ENCODE measurements at places on chromosomes 4 and X.

GRCh38 chrX:153499876-153500275, 5.1 kb downstream of the BGN start:
- DNase-seq: no peak

GRCh38 chr4:66562276-66562806, 892.1 kb upstream of the EPHA5 start:
- DNase-seq: no peak

DNA sequence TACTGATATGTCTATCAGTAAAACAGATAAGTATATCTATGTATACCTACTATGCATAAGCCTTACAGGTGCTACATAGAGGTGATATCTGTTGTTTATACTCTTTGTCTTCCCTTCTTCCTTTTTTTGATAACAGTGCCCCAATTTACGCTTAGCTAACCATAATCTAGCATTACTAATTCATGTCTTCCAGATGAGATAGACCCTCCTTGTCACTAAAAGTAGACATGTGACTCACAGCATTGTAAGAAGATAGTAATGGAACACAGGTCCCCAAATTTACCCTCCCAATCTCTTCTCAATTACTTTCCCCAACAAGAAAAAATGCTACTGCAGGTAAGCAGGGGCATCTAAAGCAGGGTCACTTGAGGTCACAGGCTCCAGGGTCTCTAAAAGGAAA, 7.9 kb upstream of the NFKB1 start:
- DNase-seq: no peak

DNA sequence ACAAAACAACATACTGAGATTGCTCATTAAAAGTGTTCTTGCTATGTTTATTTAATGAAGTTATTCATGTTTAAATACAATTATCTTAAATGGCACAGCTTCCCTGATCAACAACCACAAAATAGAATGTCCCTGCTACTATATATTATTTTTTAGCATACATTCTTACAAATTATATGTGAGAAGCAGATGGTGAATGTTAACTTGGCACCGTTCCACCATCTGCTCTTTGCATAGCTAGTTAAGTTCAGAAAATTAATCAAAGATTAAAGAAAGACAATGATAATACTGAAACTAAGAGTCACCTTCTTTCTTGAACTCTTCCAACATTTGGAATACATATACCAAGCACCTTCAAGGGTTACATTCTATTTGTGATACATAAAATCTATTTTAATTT, 94.2 kb downstream of the PPP3CA start:
- no peak for DNase-seq

DNA sequence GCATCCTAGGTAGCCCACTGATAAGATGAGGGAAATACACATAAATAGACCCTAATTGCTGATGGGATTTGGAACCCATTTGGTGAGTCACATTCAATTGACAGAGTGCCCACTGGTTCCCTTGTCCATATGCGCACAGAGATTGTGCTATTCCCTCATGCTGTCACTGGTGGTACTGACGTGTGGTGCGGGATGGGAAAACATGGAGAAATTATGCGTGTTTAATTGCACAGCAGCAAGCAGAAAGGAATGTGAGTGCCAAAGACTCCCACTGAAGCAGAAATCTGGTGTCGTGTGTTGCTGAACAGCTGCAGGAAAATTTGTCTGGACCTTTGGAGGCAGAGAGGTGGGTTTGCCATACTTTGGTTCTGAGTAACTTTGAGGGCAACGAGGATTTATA, 92.2 kb downstream of the NHSL2 start:
- no peak for DNase-seq

- DNase-seq: no peak
Observed at GRCh38 chr4:1336088-1336491, 10.9 kb upstream of the UVSSA start.

DNA sequence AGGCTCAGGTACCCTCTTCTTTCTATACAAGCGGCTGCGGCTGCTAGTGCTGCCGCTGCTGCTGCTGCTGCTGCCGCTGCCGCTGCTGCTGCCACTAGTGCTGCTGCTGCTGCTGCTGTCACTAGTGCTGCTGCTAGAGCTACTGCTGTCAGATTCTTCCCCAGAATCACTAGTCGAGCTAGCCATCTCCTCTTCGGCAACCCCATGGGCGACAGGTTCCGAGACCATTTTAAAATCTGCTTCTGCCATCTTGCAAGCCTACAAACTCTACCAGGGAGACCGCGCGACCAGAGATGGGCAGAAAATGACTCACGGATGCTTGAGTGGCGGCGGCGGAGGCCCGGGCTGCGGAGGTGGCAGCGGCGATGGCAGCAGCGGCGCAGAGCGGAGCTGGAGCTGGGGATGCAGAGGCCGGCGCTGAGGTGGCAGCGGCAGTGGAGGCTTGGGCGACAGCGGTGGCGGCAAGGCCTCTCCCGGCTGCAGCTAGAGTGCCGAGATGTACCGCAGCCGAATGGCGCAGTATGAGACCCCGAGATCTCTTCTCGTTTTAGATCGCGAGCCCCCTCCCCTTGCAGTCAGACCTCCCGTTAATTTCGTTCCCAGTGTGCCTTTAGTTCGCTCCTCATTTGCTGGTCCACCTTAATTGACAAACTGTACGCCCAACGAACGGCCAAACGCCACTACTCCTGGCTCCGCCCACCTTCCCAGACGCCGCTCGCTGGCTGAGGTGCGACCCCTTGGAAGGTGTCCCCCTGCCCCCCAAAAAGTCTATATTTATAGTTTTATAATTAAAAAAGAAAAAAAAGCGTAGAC, at the start of gene NAP1L3:
TSS of gene NAP1L3 (minus strand) at position 523 of the 813 bp plus-strand sequence. CDS start at position 249, 274 bp downstream.
- peak; percentile 75 for DNase-seq

- no peak for DNase-seq
Observed at GRCh38 chr4:54909961-54910360, 215.4 kb downstream of the KDR start.

DNA sequence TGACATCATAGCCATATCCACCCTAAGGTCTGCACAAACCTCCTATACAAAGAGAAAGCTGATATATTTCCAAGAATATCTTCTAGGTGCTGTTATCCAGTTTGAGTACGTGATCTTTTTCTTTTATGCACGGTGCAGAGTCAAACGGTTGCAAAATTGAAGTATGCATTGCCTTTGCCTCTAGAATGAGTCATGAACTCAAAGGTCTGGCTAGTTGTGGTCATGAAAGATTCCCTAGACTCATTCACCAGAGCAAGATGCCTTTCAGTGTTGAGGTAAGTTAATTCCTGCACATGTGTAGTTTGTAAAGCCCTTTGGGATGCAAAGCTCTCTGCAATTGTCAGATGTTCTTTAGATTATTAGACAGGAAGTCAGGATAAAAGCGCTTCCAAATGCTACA, 704.4 kb downstream of the PCDH19 start:
- no peak for DNase-seq

- no peak for DNase-seq
Observed at GRCh38 chr4:85423431-85423830, 51.5 kb upstream of the ARHGAP24 start.

GRCh38 chr4:77073106-77073809, 2.5 kb downstream of the CCNI start:
- DNase-seq: peak; percentile 25

DNA sequence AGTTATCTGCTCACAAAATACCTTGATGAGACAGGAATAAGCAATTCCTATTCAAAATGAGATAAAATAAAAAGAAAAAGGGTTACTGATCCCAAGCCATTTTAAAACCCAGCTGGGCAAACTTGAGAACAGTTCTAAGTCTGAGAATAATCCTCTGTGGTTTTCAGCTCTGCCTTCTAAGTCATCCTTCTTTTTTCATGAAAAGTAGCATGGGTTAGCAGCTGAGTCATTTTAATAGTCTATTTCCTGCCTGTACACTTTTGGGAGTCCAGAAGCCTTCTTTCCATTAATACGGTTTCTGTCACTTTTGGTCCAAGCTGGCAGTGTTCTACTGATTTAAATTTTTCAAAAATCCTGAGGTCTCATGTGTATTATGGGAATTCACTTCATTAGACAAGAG, 374.3 kb downstream of the IQCM start:
- DNase-seq: no peak

DNA sequence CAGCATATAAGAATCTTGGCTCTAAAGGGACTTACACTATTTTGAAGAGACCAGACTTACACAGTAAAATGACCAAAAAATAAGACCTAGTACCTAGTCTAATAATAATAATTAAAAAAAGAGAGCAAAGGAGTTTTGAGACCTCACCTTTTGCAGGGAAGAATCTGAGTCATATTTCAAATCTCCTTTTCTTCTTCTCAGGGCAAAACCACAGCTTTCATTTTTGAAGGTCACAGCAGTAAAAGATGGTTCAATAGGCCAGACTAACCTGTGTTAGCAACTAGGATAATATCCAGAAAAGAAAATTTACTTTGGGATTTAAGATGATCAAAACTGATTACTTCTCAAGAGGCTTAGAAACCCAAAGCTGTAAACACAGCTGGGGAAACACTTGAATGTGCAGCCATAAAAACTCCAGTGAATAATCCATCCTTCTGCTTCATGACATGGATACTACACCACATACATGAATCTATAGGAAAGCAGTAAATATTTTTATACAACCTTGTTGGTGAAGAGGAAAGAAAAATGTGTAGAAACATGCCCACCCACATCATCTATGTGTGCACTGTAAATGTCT, 25.9 kb upstream of the LNX1 start:
- no peak for DNase-seq

DNA sequence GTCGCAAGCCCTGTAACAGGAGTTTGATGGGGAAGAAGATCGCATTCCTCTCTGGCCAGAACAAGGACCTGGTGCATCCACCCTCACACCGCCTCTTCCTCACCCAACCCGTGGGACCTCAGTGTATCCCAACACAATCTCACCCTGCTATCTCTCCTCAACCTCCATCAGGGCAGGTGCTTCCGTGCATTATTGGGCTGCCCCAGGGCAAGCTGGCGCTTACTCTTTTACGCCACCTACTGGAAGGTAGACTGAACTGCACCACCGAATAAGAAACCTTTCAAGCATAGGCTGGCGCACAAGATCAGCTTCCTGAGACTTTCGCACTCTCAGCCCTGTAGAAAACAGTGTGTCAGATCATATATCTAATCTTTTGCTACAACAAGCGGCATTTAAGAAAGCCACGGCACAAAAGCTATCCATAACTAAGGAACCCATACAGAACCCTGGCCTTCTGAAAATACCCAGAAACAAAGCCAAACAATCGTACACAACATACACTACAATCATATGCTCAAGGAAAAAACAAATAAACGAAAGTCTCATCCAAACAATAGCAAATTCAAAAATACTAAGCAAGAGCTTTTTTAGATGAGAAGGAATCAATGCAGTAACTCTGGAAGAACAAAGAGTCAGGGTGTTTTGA, 209.3 kb downstream of the UGT8 start:
- DNase-seq: peak; percentile 50

- no peak for DNase-seq
Observed at GRCh38 chr4:151242305-151242704, 34.7 kb upstream of the PRSS48 start.

DNA sequence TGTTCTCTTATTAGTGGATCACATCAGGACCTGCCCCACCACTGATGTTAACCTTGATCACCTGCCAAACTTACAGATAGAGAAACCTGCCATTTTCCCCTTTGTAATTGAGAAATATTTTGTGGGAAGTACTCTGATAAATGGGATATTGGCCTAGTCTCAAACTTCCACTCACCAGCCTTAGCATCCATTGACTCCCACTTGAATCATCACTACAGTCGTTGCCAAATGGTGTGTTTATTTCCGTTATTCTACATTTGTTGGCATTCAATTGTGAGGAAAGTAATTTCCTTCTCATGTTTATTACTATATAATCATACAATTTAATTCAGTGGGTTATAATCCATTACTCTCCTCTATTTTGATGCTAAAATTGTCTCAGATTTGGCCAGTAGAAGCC, 156.4 kb upstream of the CXCL13 start:
- no peak for DNase-seq

DNA sequence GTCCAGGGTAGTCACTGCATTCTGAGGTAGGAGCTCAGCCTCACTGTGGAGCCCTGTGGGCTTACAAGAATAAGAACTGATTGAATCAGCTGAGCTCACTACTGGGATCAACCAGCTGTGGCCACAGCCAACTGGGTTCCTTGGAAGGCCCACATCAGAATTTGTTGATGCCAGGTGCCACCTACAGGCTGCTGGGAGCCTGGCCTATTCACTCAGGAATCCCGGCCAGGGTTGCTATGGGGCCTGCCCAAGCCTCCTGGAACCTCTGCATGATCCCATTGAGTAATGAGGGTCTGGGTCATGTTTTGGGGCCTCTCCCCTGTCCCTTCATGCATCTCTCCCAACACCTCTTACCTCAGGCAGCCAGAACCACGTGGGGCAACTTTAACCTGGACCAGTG, 53.9 kb upstream of the KIAA1210 start:
- DNase-seq: no peak

DNA sequence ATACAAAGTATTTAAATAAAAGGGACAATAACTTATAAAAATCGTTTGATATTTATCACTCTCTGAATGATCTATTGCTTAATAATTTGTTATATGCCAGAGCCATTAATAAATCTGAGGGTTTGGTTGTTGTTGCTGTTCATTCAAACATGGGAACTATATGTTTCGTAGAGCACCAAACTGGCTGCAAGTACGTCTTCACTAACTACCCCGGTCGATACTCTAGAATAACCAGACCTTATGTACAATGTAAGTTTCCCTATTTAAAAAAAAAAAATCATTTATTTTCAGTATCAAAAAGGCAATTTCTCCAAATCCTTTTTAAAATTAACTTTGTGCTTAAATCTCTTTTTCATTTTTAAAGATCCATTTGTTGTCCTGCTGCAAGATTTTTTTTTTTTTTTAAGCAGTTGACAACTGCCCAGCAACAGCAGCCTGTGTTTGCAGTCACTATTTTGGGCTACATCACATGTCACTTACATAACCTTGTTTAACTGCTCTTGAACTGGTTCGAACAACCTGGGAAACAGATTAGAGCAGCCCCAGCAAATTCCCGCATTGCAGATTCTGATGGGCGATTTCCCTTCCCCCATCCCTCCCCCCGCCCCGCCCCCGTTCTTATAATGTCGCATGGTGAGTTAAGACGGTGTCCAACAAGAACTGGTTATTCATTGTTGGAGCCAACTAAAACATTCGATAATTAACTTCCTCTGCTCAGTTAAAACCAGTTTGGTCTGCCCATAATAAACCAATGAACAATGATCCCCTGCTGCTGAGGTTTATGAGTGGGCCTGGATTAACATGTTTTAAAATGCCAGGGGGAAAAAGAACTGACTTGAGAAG, 238.9 kb downstream of the NR3C2 start:
- DNase-seq: no peak

DNA sequence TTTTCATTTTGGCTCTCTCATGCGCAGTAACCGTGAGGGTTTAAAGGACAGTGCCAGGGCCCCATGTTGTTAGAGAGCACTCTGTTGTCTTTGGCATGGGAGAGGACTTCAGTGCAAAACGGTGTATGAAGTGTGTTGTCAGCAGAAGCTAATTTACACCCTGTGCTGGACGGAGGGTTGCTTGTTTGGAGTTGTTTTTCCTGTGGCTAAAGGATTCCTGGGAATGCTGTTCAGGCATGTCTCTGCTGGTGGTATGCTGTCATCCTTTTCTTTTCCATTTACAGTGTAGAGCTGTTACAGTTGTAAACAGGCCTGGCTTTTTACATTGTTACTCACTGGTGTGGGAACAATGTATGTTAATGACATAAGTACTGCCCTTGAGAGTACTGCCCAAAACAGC, 206.3 kb downstream of the CBR4 start:
- DNase-seq: no peak
